NCI-H1436 (cell line): ENCODE measurements at places on chromosomes 2 and 18.

DNA sequence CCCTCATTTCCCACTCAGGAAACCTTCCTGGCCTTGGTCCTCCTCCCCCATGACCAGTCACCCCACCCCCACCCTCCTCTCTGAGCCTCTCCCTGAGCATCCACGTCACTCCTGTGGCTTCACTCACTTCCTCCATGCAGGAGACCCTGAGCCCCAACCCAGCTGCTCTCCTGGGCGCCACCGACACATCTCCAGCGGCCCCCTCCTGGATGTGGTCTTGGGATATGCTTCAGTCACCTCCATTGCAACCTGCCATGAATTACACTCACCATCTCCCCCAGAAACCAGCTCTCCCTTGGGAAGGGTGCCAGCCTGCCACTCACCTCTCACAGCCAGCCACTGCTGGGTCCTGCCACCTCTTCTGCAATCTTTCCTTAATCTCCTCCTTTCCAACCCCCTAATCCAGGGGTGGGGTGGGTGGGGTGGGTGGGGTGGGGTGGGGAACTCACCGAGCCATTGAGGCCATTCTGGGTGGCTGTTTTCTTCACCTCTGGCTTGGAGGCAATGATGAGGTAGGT is 44.8 kb downstream of the CENPO start:
- DNase-seq = no peak

- no peak for DNase-seq
Observed at GRCh38 chr2:17762451-17762850, 8.5 kb downstream of the GEN1 start.

DNA sequence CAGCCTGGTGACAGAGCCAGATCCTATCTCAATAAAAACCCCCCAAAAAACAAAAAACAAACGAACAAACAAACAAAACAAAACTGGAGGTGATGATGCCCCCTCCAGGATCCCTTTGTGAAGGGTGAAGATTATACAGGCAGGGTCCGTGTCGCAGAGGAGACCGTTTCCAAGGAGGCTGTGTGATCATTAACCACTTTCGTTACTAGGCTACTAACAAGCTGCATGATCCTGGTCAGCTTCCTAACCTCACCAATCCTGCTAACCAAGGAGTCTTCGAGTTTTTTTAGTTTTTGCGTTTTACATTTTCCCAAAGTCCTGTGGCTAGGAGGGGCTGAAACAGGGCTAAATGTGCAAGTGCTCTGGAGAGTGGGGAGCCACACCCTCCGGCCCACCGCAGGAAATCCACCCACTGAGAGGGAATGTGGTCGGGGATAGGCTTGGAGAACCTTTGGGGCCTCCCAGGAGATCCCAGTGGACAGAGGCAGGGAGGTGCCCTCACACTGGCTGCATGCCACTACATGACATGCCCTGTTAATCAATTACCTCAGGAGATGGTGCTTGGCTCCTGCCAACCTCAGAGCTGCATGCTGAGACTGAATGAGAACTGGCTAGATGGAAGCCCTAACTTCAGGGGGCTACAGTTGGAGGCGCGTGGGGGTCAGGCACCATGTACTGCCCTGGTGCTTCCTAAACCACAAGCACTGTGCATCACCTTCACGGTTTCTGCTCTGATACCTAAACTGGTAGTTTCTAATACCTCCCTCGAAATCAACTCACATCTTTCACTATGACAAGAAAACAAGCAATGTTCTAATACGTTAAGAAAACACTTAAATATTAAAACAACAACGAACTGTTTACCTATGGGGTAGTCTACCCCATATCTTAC is 67.5 kb upstream of the RGPD5 start:
- no peak for DNase-seq

DNA sequence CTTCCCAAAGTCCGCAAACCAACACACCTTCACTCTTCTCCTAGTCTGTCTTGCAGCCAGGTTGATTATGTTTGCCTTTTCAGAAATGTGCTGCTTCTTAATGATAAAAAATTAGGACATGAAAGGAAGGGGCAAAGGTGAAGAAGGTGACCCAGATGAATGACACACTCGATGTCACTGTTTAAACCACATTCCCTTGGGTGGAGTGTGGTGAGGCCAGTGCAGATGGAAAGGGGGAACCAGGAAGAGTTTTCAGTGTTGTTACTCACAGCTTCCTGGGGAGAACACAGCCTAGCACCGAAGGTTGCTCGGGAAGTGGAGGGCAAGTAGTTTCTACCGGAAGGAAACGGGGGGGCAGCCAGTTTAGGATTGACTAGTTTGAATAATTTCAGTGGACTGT is 57.2 kb upstream of the BOD1L2 start:
- DNase-seq = no peak

- DNase-seq = no peak
Observed at GRCh38 chr18:50396005-50396660, 21.3 kb downstream of the SKA1 start.

DNA sequence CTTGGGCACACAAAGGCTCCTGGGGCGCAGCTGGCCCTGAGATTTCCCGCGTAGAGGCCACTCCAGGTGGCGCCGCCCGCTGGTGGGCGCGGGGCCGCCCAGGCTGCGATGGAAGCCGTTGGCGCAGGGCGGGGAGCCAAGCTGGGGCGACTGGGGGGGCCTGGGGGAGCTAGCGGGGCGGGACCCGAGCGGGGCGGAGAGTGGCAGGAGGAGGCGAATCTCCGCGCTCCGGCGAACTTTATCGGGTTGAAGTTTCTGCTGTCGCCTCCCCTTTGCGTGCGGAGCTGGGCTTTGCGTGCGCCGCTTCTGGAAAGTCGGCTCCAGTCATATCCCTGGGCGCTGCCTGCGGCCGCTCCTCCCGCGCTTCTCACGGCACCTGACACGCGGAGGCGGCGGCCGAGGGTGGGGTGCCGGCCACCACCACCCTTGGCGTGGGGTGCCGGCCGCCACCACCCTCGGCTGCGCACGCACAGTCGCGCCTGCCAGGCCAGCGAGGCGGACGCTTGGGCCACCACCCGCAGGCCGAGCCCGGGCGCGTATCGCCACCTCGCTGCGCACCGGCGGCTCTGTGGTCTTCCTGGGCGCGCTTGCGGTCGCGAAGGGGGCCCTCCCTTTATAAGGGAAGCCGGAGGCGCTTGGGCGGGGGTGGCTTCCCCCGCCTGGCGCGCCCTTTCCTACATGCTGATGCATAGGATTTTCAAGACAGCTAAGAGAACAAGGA is 919 bp upstream of the CYP1B1 start:
- DNase-seq = peak; percentile 29

GRCh38 chr2:188297978-188298377 is 6.3 kb downstream of the GULP1 start:
- DNase-seq = no peak

DNA sequence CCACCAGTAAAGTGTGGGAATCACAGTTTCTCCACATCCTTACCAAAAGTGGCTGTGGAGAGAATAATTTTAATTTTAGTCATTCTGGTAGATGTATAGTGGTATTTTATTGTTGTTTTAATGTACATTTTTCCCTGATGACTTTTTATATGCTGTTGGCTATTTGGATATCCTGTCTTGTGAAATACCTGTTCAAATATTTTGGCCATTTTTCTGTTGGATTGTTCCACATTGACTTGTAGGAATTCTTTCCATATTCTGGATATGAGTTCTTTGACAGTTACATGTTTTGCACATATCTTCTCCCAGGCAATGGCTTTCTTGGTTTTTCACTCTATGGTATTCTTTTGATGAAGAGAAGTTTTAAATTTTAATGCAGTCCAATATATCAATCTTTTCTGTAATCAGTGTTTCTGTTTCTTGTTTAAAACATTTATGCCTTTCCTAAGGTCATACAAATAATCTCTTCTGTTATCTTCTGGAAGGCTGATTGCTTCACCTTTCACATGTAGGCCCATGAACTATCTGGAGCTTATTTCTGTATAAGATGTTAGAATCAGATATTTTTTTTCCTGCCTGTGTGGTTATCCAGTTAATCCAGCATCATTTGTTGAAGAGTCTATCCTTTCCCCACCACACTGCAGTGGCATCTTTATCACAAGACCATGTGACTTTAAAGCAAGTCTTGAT is 19.0 kb downstream of the AFTPH start:
- no peak for DNase-seq

- no peak for DNase-seq
Observed at GRCh38 chr2:215579809-215580208, 143.9 kb upstream of the FN1 start.

DNA sequence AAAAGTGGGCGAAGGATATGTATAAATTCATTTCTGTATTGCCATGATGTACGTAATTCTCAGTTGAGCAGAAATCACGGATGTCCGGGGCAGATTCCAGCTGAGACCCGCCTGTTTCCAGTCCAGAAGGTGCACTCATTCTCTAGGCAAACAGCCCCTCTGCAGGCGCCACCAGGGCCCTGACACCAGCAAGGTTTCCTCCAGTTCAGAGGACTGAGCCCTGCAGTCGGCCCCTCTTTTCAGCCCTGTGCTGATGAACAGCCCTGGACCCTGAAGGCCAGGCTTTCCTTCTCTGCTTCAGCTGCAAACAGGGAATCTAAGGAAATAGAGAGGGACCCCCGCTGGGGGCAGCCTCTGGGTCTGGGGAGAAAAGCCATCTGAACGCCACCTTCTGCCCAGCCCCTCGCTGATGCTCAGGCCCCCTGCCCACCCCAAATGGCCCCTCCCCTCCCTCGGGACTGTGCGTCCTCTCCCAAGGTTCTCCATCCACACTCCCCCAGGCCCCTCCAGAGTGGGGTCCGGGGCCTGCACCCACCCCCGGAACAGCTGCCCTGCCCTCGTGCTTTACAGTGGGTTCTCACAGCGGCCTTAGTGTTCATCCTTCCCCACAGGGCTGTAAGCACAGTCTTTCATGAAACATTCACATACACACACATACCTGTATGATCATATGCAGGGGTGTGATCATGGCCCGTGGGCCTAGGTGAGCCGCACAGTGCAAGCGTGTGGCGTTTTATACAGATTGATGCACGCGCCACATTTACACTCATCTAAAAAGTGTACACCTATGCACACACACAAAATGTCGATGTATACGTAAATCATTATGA is 12.1 kb downstream of the COPS9 start:
- no peak for DNase-seq

GRCh38 chr2:108943751-108944150 is 45.3 kb downstream of the EDAR start:
- DNase-seq = no peak

- no peak for DNase-seq
Observed at GRCh38 chr2:169001116-169001815, 29.9 kb downstream of the ABCB11 start.

DNA sequence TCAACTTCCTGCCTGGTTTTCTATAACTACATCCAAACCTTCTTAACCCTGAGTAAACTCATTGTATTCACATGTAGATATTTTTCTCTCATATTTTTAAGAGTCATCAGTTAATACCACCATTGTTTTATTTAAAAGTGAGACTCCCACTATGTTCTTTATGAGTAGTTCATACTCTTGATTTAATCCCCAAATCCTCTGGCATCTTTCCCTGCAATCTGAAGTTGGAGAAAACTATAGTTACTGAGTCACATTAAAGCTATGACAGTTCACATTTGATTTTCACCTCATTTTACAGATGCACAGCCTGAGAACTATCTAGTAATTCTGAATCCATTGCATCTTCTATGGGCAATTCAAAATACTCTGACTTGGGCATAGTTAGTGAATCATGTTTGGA is 1358.7 kb upstream of the NRXN1 start:
- DNase-seq = no peak

DNA sequence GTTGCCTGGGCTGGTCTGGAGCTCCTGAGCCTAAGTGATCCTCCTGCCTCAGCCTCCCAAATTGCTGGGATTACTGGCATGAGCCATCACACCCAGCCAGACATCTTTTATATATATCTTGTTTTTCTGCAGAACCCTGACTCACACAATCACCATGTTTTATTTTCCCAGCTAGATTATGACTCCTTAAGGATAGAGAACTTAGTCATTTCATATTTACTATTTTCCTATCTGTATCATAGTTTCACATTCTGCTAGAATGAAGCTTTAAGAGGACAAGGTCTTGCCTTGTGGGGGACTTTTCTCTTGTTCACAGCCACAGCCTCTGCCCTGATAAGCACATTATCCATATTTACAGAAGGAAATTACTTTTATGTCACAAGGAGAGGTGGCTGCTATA is 73.9 kb downstream of the LBH start:
- no peak for DNase-seq

DNA sequence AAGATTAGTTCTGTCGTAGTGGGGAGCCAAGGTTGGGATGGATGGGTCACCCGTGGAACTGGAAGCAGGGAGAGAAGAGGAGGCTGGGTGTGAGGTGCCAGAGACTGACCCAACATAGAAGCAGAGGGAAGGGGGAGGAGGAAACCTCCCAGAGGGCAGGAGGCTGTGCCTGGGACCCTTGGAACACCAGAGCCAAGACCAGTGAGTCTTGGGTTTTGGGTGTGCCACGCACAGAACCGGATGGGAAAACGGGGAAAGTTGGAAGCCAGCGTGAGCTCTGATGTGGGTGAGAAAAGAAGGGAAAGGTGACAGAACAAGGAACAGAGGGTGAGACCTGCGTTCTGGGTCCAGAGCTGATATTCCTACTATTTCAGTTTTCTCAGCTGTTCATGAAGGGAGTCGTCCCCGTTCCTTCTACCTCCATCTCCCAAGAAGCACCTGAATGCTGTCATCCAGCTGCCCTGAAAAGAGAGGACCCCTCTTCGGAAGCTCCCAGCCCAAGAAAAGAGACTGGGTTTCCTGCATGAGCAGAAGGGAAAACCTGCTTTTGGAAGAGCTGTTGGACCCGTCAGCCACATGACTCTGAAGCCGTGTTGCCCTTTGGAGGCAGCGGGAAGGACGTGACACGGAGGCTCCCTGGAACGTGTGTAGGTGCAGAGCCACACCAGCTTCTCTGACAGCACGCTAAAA is 250.1 kb downstream of the NDUFA10 start:
- DNase-seq = no peak

GRCh38 chr2:27735263-27735904 is 36.1 kb upstream of the MRPL33 start:
- DNase-seq = peak; percentile 58

DNA sequence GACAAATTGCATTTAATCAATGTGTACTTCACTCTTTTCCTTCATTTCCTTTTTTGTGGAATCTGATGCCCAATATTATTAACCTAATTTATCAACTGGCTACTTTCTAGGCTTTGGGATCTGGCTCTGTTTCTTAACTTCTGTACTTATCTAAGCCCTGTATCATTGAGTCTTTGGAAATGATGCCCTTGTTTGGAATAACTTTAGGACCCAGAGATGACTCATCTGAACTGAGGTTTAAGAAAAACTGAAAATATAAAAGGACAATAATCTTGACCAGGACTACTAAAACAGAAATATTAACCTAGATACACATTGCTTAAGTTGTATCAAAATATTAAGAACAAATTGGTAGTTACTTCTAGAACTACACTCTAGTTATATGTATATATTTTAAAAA is 600.8 kb downstream of the CPS1 start:
- no peak for DNase-seq

DNA sequence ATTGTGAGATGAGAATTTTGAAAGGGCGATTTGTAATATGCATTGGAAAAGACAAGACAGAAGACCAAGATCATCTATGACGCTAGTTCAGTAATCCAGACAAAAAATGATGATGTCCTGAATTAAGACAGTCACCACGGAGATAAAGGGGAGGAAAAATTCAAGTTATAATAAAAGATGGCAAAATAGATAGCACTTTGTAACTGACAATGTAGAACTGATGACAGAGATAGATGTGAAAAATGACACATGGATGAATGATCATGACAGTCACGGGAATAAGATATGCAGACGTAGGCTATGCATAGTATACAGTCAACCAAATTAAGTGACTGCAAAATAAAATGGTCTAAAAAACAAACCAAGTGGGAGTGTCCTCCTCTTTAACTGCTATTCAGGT is 59.2 kb downstream of the SRBD1 start:
- no peak for DNase-seq
